ENCODE measurements at places on chromosomes 16 and 17.

DNA sequence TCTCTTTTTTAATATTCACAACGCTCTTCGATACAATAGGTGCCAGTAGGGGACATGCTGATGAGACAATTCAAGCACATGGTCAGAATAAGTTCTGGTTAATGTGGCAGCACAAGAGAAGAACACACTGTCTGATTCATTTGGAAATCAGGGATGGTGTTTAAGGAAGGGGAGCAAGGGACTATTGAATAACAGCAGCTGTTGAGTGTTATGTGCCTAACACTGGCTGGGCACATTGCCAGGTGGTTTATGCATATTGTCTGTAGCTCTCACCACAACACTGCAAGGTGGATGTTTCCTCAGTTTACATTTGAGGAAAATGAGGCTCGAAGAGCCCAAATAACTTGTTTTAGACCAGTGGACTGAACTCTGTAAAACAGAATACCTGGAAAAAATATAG lies 44.2 kb downstream of the LYRM9 start:
- H3K4me1 ChIP-seq, result peaks cover 16% of the 10 kb centered on the region
- peaks cover 8% of the 10 kb centered on the region for H3K36me3 ChIP-seq
- no peak overlapping the region for H3K4me3 ChIP-seq
- peaks cover 20% of the 10 kb centered on the region for H3K27me3 ChIP-seq
- no peak for DNase-seq

DNA sequence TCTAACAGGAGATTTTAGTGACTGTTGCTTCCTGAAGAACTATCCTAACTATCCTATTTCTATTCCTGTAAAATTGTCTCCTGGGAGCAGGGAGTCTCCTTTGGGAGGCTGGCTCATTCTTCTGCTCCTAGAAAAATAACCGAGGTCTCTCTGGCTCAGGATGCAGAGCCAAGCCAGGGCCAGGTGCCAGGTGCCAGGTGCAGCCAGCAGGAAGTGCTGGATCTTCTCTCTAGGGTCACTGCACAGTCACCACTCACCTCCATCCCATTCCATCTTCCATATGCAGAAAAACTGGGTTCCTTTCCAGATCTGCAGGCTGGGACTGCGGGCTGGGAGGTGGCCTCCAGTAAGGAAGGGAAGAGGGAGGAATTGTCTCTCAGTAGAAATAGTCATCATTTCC lies 3.8 kb upstream of the TMC7 start:
- no peaks in the 10 kb centered on the region for H3K4me1 ChIP-seq
- no peaks in the 10 kb centered on the region for H3K36me3 ChIP-seq
- H3K27ac ChIP-seq, result no peak overlapping the region
- no peak for DNase-seq
- H3K27me3 ChIP-seq, result peaks cover 60% of the 10 kb centered on the region

DNA sequence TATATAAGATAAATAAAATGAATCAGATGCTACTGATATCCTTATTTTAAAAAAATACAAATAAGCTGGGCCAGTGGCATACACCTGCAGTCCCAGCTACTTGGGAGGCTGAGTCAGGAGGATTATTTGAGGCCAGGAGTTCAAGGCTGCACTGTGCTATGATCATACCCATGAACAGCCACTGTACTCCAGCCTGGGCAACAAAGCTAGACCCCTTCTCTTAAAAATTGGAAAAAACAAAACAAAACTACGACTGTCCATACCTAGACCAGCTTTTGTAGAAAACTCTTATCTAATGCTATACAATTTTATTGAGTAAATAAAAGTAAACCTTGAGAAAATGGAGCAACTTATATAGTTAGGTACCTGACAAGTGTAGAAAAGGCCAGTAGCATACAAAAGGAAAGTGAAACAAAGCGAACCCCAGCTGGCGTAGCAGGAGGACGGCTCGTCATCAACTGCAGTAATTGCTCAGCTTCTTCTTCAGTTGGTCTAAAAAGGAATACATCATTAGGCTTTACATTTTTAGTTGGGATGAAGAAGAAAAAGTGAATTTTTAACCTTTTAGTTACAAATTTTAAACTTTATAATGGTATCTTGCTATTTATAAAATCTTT lies 23.6 kb downstream of the INTS2 start:
- peak overlapping the region; percentile 98 for H3K27ac ChIP-seq
- H3K4me1 ChIP-seq, result no peaks in the 10 kb centered on the region
- H3K4me3 ChIP-seq, result peak overlapping the region; percentile 61
- peak; percentile 28 for DNase-seq
- no peaks in the 10 kb centered on the region for H3K27me3 ChIP-seq

DNA sequence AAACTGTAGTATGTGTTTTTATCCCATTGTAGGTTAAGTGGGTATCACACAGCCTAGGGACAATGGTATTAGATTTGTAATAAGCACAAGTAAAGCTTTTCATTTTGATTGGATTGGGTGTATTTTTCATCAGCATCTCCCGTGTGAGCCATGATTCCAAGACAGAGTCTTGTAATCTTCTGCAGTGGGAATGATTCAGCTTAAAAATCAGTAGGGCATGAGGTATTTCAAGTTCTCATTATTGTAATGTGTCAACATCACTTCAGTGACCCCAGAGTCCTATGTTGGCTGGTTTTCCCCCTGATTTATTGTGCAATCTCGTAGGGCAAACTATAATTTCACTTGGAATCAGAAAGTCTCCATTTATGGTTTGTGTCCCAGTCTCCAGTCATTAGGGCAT lies 833.2 kb upstream of the RBFOX1 start:
- no peak overlapping the region for H3K27ac ChIP-seq
- H3K4me3 ChIP-seq, result no peak overlapping the region
- no peaks in the 10 kb centered on the region for H3K36me3 ChIP-seq
- no peaks in the 10 kb centered on the region for H3K27me3 ChIP-seq
- H3K4me1 ChIP-seq, result no peaks in the 10 kb centered on the region

DNA sequence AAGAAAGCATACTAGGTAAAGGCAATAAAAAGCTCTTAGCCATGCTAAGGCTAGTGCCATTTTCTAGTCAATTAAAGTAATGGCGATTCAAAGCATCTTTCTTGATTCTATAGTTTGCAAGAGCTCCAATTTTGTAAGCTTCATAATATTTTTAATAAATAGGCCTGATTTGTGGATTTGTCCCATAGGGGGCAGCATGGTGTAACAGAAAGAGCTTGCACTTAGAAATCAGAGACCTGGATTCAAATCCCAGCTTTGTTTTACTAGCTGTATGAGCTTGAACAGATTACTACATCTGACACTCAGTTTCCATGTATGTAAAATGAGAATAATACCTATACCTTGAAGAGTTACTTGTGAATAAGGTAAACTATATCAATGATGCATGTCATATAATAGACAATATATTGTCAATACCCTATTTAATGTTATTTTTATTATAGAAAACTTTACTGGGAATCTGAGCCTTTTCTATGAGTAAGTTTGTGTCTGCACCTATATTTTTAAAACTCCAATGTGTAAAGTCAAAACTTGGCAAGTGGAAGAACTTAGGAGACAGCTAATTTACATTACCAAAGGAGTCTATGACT lies 93.6 kb upstream of the NOG start:
- peaks cover 7% of the 10 kb centered on the region for H3K27me3 ChIP-seq
- no peak overlapping the region for H3K27ac ChIP-seq

DNA sequence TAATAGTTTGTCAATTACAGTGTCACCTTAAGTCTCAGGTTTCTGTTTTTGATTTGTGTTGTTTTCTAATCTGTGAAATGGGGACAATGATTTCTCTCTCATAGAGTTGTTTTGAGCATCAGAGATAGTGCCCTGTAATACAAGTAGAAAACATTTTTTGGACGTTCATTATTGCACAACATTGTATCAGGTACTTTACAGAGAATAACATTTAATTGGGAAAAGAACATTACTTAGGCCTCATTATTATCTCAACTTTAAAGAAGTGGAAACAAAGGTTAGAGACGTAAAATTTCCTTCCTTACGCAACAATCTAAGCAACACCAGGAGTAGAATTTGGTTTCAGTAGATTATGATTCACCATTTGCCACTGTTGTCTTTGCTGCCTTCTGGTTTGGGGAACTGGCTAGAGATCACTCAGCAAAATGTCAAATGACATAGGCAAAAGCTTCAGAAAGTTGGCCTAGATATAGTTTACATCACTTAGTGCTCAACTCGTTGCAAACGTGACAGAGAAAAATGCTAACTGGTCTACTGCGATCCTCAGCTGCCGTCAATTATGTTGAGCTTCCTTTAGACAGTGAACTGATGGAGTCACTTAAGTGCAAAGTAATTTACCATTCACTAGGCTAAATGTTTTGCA lies 1026.8 kb downstream of the CDH11 start:
- no peak for DNase-seq
- H3K4me3 ChIP-seq, result no peak overlapping the region
- no peaks in the 10 kb centered on the region for H3K27me3 ChIP-seq
- no peaks in the 10 kb centered on the region for H3K36me3 ChIP-seq

DNA sequence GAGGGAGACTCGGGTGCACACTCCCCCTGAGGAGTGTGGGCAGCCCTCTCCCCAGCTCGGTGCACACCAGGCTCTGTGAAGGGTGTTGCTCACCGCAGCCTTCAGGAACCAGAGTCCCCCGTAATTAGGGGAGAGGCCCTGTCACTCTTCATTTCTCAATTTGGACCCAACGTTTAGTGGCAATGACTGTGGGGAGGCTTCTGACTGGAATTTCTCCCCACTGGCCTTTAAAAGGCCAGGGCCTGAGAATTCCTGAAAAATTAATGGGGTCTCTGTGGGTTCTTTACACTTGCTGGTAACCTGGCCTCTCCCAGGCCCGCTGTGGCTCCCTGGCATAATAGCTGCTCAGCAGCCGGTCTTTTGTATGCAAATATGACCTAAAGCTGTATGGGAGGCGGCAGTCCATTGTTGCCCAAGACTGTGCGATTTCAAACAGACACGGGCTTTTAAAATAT lies 209.7 kb downstream of the MSI2 start:
- no peak overlapping the region for H3K27ac ChIP-seq
- no peaks in the 10 kb centered on the region for H3K27me3 ChIP-seq
- peaks cover 5% of the 10 kb centered on the region for H3K36me3 ChIP-seq
- peaks cover 25% of the 10 kb centered on the region for H3K4me1 ChIP-seq
- DNase-seq, result no peak

DNA sequence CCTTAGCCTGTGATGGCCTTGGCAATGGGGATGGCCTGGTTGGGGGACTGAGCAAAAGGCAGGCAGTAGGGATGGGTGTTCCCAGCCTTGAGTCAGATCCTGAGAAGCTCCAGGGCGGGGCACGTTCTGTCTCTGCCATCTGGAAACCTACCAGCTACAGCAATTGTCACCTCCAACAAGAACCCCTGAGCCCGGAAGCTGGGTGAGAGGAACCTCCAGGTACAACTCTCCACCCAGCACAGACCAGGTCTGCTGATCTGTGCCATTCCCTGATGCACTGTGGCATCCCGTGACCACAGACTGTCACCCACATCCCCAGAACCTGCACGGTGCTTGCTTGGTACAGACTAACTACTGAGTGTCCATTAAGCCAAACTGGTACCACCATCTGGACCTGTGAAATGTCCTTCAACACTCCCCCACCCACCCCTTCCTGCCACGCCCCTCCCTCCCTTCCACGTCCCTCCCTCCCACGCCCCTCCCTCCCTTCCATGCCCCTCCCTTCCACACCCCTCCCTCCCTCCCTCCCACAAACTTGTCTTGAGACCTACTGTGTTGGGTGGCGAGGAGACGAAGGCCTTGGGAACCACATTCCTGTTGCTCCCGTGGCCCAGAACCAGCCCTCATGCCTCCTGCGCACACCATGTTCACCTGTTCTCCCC lies 16.6 kb downstream of the MYO15B start:
- no peaks in the 10 kb centered on the region for H3K36me3 ChIP-seq
- no peak overlapping the region for H3K27ac ChIP-seq
- H3K27me3 ChIP-seq, result no peaks in the 10 kb centered on the region
- no peak for DNase-seq
- no peaks in the 10 kb centered on the region for H3K4me1 ChIP-seq
- no peak overlapping the region for H3K4me3 ChIP-seq

DNA sequence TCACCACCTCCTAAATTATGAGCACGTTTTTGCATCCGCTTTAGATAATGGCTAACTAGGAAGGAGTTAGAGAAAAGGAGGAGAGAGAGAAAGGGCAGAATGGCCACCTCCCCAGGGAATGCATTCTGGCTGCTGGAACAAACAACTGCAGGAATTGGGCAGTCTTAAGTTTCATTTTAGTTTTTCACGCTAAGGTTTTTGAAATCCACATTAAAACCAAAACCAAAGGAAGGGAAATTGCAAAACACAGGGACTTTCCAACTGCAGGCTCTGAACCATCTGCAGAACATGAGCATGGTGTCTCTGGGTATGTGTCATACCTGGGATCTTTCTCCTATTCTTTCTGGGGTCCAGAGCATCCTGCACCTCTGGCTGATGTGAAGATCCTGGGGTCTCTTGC lies 12.1 kb upstream of the CCL8 start:
- no peak for DNase-seq
- H3K27ac ChIP-seq, result no peak overlapping the region
- H3K27me3 ChIP-seq, result peaks cover 35% of the 10 kb centered on the region
- no peaks in the 10 kb centered on the region for H3K36me3 ChIP-seq
- H3K4me3 ChIP-seq, result no peak overlapping the region

DNA sequence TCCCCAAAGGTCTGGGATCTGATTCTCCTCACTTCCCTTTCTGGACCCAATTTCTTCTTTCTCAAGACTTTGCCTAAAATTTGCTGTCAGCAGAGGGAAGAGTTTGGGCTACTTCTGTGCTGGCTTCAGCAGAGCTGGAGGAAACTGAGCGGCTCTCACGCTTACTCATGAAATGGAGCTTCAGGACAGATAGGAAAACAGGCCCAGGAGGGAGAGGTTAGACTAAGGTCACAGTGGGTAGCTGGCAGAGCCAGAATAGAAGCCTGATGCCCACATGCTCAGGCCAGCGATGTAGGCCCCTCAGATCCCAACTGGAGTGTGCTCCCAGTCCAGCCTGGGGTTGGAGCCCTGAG lies 593 bp downstream of the SLC38A7 start:
- H3K27ac ChIP-seq, result peak overlapping the region; percentile 86
- peaks cover 26% of the 10 kb centered on the region for H3K4me1 ChIP-seq
- no peaks in the 10 kb centered on the region for H3K27me3 ChIP-seq
- H3K36me3 ChIP-seq, result peaks cover 3% of the 10 kb centered on the region
- no peak for DNase-seq

GRCh38 chr16:68284847-68285246 lies 20.5 kb downstream of the SLC7A6 start:
- no peaks in the 10 kb centered on the region for H3K27me3 ChIP-seq
- H3K4me1 ChIP-seq, result peaks cover 72% of the 10 kb centered on the region
- peak overlapping the region; percentile 77 for H3K4me3 ChIP-seq
- DNase-seq, result no peak
- peaks cover 45% of the 10 kb centered on the region for H3K36me3 ChIP-seq

DNA sequence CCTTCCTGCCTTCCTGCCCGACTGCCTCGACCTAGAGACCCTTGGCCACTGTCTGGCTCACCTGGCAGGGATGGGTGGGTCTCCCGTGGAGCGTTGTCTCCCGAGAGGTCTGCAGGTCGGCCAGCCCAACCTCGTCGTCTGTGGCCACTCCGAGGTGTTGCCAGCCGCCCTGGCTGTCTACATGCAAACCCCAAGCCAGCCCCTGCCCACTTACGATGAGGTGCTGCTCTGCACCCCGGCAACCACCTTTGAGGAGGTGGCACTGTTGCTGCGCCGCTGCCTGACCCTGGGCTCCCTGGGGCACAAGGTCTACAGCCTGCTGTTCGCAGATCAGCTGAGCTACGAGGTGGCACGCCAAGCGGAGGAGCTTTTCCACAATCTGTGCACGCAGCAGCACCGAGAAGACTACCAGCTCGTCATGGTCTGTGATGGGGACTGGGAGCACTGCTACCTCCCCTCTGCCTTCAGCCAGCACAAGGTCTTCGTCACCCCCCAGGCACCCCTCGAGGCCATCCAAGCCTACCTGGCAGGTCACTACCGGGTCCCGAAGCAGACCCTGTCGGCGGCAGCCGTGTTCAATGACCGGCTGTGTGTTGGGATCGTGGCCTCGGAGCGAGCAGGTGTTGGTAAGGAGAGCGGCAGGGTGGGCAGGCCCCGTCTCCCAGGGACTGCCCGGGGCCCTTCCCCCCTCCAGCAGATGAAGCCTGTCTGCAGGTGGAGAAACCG lies 75.1 kb upstream of the ENDOV start:
- H3K36me3 ChIP-seq, result peaks cover 97% of the 10 kb centered on the region
- H3K27ac ChIP-seq, result no peak overlapping the region
- no peak for DNase-seq
- peaks cover 7% of the 10 kb centered on the region for H3K4me1 ChIP-seq
- no peaks in the 10 kb centered on the region for H3K27me3 ChIP-seq
